G401 (cell line): ENCODE measurements at places on chromosomes 1 and 21.
A peak's percentile ranks its signal among the peaks of the same experiment; 100 is the strongest.

GRCh38 chr21:21624674-21625073 lies 626.5 kb downstream of the NCAM2 start:
- DNase-seq = no peak

- DNase-seq = no peak
Observed at GRCh38 chr1:155245163-155245524, 10.1 kb downstream of the ENTREP3 start.

- no peak for DNase-seq
Observed at GRCh38 chr1:225762444-225762843, 15.2 kb upstream of the SRP9 start.

GRCh38 chr1:19367584-19368041 lies 55.5 kb downstream of the SLC66A1 start:
- peak; percentile 35 for DNase-seq

GRCh38 chr1:8966606-8967005 lies 20.9 kb downstream of the CA6 start:
- DNase-seq = no peak

DNA sequence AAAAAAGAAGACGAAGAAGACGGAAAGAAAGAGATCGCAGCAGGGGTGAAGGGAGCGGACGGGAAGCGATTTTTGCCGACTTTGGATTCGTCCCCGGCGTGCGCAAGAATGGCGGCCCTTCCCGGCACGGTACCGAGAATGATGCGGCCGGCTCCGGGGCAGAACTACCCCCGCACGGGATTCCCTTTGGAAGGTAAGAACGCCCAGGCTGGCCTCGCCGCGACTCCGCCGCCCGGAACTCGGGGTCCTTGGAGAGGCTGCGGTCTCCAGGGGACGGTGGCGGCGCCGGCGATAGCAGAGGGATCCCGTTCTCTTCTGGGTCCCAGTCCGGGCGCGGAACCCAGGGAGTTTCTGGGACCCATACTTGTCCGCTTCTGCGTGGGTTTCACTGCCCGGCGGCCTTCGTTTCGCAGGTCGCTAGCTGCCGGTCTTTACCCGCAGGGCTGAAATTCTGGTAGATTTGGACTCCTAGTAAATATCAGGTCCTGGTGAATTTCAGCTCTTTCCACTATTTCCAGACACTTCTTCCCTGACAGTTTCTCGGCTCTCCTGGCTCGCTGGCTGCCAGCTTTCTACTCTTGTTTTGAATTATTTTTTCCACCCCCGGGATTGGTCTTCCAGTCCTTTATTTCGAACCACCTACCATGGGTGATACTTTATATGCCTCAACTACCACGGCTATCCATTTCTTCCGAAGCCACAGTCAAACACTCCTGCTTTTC lies 1.0 kb downstream of the PAX7 start:
- DNase-seq = no peak

DNA sequence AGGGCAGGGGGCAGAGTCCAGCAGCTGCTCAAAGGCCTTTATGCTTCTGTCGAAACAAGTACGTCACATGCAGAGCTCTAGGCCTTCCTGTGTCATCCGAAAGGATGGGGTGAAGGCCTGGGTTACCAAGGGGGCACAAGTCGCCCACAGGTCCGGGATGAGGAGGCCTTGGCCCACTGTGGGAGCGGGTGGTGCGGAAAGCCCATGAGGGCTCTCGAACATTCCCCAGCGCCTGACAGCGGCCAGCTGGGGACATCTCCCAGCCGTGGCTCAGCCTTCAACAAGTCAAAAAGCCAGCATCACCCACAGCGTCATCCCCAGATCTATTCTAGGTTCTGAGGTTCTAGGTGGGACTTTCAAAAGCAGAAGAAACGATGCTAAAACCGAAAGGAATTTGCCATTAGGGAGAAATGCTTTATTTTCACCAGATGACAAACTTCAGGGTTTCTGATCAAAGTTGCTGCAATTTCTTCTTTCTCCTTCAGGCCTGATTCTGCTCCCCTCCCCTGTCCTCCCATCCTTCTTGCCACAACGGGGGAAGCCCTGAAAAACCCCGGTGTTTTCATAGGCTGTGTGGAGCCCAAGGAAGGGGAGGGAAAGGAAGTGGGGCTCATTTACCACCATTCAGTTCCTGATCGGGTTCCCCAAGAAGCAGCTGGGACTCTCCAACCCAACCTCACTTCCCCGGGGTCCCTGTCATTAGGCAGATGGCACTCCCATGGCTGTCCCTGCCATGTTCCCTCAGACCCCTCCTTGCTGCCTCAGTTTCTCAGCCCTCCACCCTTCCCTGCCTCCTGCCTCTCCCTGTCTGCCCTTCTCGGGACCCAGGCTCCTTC lies 17.6 kb downstream of the GPR137B start:
- no peak for DNase-seq

GRCh38 chr1:8674912-8675311 lies 142.5 kb downstream of the RERE start:
- no peak for DNase-seq

DNA sequence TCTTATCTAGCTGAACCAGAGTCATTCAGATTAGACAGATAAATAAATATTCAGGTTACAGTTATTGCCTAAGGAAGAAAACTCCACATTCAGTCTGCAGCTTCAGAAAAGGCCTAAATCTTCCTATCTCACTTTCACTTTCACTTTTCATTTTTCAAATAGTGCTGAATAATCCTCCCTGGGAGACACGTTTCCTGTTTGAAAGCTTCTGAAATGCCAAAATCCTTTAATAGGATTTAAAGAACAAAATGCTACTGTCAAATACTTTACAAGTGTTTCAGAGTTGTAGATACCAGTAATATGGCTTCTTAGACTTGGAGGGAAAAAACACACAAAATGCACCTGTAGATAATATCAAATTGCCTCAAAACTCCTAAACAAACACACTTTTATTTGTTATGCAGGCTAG lies 3.9 kb downstream of the PSMB2 start:
- no peak for DNase-seq

DNA sequence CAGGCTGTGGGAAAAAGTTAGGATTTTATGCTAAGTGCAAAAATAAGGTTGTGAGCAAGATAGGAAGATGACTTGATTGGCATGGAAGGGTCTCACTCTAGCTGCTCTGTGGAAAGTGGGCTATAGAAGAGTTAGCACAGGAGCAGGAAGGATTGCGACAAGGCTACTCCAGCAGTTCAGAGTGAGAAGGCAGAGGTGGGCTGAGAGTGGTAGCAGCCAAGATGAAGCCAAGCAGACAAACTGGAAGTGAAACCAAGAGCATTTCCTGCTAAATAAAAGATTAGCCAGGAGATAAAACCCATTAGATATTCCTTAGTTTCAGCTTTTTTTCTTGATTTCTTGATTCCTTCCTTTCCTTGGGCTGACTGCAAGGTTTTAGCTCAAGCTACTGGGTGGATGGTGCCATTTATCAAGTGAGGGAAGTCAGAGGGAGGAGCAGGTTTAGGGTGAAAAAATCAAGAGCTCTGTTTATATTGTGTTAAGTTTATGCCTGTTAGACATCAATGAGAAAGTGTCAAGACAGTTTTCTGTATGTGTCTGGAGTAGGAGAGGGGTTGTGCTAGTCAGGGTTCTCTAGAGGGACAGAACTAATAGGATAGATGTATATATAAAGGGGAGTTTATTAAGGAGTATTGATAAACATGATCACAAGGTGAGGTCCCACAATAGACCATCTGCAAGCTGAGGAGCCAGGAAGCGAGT lies 33.1 kb upstream of the ZNF644 start:
- no peak for DNase-seq

DNA sequence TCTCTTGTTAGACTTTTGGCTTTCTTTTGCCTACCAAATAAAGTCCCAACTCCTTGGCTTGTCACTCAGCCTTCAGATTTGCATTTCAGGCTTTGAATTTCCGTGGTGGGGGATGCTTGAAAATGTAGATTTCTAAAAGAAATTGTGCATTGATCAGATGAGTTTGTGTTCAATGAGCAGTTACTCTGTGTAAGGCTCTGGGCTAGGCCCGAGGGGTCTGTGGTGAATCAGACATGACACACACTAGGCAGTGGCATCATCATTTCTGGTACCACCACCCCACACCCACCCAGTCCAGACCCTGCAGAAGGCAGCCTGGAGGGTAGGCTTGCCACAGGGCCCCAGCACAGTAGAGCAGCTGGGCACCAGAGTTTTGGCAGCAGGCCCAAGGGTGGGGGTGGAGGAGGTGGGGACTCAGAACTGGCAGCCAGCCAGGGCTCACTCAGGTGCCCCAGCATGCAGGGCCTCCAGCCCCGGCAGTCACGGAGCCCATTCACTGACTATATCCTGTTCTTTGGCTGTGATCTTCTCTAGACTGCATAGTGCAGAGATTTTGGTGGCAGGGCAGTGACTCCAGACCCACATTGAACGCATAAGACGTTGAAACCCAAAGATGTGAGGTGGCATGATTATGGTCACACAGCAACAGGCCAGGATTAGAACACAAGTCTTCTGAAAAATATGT lies 97.2 kb upstream of the ARTN start:
- DNase-seq = peak; percentile 27

- no peak for DNase-seq
Observed at GRCh38 chr1:2968471-2968881, 52.8 kb upstream of the ACTRT2 start.

DNA sequence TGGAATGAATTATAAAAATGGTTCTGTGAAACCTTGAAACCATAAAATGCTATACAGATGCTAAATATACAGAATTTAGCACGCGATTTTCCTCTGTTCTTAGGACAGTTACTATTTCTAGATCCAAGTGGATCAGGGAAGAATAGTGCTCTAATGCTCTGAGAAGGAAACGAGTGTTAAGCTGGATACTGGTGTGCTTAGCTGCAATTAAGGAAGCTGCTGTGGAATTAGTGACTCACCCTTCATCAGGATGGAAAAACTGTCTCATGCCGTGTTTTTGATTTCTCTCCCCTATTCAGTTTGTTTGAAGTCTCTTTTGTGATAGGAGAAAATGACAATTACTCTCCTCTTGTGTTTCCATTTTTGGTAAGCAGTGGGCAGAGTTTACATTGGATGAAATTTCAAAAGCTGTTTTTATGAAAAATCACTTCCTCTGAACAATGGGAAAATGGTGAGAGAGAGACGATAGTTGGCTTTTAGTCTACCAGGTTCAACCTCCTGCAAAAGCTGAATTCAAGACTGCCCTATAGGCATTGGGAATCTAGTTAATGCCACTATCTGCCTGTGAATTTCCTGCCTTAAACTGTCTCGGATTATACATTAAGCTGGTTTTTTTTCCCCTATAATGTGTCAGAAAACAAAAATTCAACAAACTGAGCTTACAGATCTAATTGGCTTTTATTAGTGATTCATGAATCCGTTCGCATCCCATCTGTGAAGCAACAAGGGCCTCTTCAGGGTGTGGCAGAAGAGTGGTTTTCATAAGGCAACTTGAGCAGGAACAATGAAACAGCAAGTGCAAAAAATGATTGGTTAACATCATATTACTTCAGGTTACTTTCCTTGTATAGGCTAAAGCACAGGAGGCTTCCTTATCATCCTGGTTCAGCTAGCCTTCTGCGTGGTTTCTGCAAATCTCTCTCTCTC lies 179.8 kb downstream of the ST6GALNAC3 start:
- no peak for DNase-seq

DNA sequence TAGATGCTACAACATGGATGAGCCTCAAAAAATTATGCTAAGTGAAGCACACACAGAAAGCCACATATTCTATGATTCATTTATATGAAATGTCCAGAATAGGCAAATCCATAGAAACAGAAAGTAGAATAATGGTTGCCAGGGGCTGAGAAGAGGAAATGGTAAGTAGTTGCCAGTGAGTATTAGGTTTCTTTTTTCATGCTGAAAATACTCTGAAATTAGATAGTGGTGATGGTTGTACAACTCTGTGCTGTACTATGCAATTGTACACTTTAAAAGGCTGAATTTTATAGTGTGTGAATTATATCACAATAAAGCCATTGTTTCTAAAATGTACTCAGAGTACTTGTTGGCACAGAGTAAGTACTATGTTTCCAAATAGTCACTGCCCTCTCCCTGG lies 15.5 kb upstream of the GFI1 start:
- DNase-seq = no peak

DNA sequence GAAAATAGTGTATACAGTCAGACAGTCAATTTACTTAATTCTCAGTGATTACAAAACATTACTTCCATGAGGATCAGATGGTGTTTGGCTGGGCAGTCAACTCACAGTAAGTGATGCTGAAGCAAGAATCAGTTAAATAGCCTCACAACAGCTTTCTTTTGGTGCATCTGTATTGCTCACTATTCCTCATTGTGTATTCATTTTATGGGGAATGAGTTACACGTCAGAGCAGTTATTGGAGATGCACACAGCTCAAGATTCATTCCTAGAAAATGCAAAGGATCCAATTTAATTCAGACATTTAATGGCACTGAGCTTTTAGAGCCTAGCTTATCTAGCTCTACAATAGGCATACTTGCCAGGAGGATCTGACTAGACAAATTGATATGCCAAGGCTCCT lies 150.6 kb downstream of the HS2ST1 start:
- DNase-seq = no peak

DNA sequence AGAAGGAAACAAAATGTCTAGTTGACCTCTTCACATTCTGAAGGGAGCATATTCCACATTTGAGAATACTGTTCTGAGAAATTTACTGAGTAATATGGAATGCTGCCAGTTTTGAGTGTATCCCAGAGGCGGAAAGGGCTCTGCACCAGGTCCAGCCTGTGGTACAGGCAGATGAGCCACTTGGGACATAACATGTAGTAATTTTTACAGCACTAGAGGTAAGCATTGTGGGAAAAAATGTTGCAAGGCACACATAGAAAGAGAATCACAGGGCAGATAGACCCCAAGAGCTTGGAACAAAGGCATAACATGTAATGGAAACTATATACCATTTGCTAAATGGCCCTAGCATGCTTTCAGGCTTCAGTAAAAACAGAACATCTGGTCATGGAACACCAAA lies 228.5 kb downstream of the USH2A start:
- DNase-seq = no peak

DNA sequence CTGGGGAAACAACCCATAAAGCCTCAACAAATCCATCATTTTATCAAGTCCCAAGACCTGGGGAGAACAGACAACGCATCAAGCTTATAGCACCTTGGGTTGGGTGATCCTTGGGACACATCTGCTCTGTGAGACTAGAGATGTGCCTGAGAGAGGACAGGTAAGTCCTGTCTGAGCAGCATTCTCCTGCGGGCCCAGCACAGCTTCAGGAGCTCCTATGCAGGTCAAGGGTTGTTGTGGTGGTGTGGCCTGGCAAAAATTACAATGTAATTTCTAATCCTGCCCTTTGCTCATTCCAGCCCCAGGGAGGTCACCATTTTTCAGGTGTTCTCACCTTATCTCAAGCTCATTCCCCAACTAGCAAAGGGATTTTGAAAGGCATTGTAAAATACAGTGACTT lies 608.1 kb upstream of the CAMK1G start:
- DNase-seq = no peak
